ENCODE measurements at places on chromosomes 5 and 9. TPM values are rescaled to one million over a fixed set of nuclear protein-coding genes. Genes with fewer than 3 reads are reported as not detected.

TAF1L gene
- not detected for total RNA-seq

ZCCHC10 gene
- total RNA-seq = 36.6 TPM

DHX29 gene
- total RNA-seq = 33.0 TPM

SLC34A1 gene
- total RNA-seq = not detected

IFNE gene
- total RNA-seq = not detected

GZMA gene
- not detected for total RNA-seq

ADAMTS2 gene
- total RNA-seq = 5.2 TPM

DNA sequence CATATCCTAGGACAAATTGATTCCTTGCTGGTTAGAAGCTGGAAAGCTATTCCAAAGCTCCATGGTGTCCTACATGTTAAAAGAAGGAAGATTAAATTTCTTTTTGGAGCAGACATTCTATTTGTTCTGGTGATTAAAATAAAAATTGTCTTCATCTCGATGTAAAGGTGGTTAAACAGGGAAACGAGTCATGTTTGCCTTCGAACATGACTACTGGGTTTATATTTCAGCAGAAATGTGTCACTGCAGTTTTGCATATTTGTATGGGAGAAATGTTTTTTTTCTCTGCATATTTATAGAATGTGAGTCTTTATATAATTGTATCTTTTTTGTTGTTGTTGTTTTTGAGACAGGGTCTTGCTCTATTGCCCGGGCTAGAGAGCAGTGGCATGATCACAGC, 36.4 kb downstream of the ADAMTS12 start:
- DNase-seq = no peak

- no peak for DNase-seq
Observed at GRCh38 chr5:76703707-76704106, 12.2 kb upstream of the F2R start.

- DNase-seq = no peak
Observed at GRCh38 chr9:95103281-95103771, 214.2 kb downstream of the FANCC start.

DNA sequence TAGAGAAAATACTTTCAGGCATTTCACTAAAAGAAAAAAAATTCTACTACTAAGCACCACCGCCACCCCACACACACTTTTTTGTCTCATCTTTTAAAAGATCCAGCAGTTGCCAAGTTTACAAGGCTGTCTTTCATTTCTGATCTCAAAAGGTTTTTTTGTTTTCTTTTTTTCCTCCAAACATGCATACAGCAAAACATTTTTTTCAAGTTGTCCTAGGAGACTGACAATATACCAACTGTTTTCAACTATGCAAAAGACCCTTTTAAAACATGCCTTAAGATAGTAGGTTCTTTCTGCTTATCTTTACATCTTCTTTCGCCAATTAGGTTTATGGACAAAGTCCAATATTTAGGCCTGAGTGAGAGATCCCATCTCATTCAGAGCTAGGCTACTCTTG, 65.2 kb downstream of the HMHB1 start:
- DNase-seq = no peak

DNA sequence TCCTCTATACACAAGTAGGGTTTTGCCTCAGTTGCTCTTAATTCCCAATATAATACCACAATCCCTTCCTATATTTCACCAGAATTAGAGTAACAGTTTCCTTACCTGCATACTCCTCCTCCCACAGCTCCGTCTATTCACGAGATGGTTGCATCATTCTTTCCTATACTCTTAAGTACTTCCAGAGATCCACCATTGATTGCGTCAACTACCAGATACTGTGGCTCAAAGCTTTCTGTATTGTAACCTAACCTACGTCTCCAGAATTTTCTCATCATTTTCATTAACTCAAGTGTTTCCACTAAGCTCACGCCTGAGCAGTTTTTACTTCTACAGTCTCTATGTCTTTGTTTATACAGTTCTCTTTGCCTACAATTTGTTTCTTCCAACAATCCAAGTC, 31.2 kb upstream of the MINAR2 start:
- DNase-seq = no peak

DNA sequence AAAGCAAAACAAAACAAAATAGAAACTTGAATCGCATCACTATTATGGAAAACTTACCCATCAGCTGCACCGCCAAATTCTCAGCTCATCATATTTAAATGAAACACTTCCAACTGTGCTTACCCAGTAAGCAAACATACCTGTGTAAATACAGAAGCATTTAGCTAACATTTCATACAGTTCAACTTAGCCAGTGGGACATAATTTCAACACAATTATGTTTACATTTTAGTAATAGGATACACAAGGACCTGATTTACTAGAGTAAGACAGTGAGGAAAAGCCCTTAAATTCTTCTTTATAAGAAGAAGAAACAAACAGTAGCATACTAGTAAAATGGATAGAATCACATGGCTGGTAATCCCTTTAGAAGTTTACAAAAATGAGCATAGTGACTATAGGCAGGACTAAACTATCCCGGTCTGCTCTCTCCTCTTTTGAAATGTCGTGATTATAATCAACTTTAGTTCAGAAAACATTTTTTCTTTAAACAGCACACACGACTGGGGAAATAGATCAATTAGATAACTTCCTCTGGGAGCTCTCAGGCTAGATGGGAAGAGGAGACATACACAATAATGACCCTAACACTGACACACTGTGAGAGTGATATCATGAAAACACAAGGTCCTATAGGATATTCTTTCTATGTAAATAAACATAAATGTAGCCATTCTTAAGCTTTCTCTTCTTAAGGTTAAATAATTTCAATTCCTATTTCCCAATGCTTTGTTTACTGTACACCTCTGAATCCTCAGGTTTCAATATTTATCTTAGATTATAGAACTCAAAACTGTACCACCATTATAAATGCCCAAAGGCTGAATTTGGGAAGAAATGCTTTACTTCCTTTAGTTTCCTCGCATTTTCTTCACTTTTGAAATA, 15.9 kb upstream of the CDC20B start:
- DNase-seq = no peak

- peak; percentile 44 for DNase-seq
Observed at GRCh38 chr5:10863763-10864383, 102.8 kb upstream of the DAP start.

GRCh38 chr5:146744068-146744745, 134.3 kb downstream of the PPP2R2B start:
- no peak for DNase-seq

GRCh38 chr9:35598866-35599590, 6.0 kb upstream of the TESK1 start:
- DNase-seq = no peak

GRCh38 chr5:43255704-43256103, 57.5 kb downstream of the HMGCS1 start:
- DNase-seq = no peak

GRCh38 chr9:34413231-34413852, 36.6 kb upstream of the MYORG start:
- peak; percentile 77 for DNase-seq

GRCh38 chr5:87008751-87009560, 258.7 kb upstream of the RASA1 start:
- DNase-seq = no peak

Data from H1 (cell line).